ENCODE measurements at places on chromosomes 5 and 9.
A peak's percentile ranks its signal among the peaks of the same experiment; 100 is the strongest.

GRCh38 chr5:87113861-87114260, 153.8 kb upstream of the RASA1 start:
- DNase-seq: no peak

GRCh38 chr9:16262477-16263261, 607.8 kb downstream of the BNC2 start:
- DNase-seq: peak; percentile 53

- DNase-seq: no peak
Measured at GRCh38 chr5:34599471-34600117, 56.5 kb upstream of the RAI14 start.

DNA sequence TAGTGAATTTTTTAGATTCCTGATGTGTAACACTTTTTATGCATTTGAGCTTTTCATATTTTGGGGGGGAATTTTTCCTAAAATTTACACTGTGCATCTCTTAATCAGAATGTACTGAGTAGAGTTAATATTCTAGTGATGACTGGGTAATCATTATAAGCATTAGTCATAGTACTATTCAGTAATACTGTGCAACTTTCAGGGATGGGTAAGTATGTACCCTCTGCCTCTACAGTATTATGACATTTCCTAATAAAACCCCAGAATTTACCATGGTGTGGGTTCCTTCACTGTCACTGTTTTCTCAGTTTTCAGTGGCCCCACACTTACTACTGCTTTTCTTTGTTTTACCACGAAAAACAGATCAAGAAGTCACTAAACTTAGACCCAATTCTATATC, 2.8 kb upstream of the CMYA5 start:
- no peak for DNase-seq

- DNase-seq: no peak
Measured at GRCh38 chr5:5767286-5767928, 344.9 kb downstream of the ICE1 start.

DNA sequence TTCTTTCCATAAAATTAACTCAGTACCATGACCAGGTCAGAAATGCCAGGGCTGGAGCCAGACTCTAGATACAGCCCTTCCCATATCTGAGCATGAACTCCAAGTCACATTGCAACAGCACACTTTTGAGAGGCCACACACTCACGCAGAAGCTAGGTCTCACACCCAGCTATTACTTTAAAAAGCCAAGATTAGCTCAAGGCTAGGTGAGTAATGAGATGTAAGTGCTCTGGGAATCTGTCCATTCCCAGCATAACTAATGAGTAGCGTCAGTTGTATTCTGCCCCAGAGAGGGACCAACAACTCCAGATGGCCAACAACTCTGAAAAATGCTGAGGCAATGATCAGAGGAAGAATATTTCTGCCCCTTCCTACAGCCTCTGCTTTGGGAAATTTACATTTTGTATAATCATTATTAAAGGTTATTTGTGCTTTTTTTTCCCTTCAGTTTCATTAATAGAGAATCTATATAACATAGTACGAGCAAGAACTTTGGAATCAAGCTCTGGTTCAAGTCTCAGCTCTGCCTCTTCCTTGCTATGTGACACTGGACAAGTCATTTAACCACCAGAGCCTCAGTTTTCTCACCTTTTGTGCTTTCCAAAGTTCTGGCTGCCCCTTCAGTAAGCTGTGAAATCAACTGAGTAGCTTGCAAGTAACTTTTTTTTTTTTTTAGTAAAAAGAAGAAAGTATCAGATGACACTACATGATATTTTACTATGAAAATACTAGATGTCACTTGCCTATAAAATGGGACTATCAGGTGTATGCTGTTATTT, 118.3 kb downstream of the NR6A1 start:
- no peak for DNase-seq

GRCh38 chr9:131584858-131585257, 39.5 kb downstream of the PRRT1B start:
- DNase-seq: no peak

- DNase-seq: no peak
Measured at GRCh38 chr9:93897075-93897970, 57.8 kb downstream of the BARX1 start.

DNA sequence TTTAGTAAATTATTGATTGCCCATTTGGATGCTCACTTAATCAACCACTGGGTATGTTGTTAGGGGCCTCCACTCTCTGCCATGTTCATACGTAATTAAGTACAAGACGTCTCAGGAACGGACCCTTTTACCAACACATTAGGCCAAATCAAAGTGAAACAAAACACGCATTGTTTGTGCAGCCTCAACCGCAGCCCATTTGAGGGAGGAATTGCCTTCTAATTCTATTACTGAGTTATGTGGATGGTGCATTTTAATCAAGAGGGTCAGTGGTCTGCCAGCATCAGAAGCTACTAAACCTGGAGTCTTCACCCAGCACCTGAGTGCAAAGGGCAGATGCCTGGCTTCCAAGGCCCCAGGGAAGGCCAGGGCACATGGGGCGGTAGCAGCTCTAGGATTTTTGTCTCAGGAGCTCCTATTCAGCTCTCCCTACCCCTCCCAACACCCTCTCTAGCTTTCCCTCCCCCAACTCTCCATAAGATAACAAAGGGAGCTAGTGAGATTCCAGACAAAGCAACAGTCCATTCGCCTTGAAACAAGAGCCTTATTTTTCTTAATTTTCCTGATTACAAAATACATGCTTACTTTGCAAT, 7.9 kb upstream of the MED27 start:
- no peak for DNase-seq

GRCh38 chr5:34618371-34619065, 37.6 kb upstream of the RAI14 start:
- DNase-seq: no peak

DNA sequence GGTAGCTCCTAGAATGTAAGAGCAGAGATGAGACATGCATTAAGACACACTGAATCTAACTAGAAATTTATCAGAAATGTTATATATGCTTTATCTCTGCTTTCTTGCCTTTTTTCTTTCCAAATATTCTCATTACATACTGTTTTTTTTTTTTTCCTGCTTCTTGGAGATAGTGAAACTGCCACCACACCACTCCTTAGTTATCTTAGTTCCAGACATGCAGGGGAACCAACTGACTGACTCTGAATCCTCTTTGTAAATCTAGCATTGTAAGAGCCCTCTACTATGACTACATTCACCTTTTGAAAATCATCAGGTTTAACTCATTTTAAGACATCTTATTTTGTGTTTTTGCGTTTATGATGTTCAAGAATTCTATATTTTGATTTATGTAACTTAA, 181.3 kb upstream of the ST8SIA4 start:
- no peak for DNase-seq

DNA sequence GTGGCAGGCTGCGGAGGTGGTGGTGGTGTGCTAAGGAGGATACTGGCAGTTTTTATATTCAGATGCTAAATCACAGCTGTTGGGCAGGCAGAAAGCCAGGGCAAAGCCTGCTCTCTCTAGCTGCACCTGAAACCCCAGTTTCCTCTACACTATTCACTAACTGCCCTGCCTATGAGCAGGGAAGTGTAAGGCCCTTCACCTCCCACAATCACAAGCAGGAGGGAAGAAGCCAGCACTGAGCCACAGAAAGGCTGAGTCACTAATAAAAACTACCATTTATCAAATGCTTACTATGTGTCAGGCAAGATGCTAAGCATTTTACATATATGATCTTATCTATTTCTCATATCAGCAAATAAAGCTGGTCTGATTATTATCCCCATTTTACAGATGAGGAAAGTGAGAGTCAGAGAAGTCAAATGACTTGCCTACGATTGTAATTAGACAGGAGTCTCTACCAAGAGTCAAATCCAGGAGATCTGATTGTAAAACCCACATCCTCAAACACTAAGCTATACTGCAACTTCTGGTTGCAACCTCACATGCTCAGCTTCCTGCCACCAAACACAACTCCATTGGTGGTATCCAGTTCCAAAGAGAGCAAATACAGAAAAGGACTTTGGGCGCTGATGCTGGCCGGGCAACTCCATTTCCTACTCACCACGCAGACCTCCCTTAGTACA, 17.7 kb upstream of the IL6ST start:
- DNase-seq: no peak

GRCh38 chr9:91155181-91155580, 206.5 kb downstream of the AUH start:
- no peak for DNase-seq

- DNase-seq: no peak
Measured at GRCh38 chr9:81964218-81965171, 21.2 kb downstream of the SPATA31D3 start.

GRCh38 chr9:135530146-135530545, 8.9 kb downstream of the LCN1 start:
- DNase-seq: no peak

DNA sequence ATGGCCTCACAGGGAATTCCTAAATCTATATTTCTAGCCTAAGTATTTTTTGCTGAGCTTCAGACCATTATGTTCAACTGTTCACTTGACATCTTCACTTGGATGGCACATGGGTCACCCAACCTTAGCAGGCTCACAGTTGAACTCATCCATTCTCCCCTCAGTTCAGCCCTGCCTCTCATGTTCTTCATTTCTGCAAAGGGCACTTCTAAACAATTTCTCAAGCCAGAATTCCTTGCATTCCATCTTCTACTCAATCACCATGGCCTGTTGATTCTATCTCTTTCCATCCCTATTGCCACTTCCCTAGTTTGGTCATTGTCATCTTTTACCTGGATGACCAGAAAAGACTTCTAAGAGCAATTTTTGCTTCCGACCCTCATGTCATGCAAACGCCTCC, 7.3 kb upstream of the RGS3 start:
- DNase-seq: no peak

DNA sequence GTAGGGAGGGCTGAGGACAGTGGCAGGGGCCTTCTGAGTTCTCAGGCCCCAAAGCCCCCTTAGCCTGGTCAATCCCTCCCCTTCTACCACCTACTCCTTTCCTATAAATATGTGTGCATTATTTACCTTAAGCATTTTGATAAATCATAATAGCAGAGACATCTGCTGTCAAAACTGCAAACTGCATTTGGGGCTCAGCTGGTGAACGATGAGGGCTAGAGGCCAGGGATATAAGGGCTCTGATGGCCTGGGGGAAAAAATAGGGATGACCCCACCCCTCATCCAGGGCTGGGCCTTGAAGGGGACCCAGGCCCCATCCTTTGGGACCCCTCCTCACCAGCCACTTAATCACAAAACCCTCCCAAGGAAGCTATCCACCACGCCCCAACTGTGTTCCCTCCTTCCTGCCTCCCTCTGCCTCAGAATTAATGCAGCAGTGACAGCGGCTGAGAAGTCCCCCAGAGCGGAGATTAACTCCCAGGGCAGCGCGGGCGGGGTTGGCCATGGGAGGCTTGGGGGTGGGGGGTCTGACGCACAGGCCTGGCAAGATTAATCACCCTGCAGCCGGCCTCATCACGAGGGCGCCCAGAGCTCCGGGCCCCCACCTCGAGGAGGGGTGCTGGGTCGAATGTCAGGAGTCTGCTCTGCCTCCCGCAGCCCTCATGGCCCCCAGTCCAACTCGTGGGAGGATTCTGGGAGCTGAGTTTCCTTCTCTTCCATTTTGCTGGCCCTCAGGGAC, 42.1 kb downstream of the CXXC5 start:
- DNase-seq: peak; percentile 74
